ENCODE measurements at places on chromosomes 12 and 14. TPM values are rescaled to one million over a fixed set of nuclear protein-coding genes. Genes with fewer than 3 reads are reported as not detected.

Gene HOXC5
- total RNA-seq: not detected

Gene FGD4
- total RNA-seq: 9.0 TPM

Gene LRFN5
- total RNA-seq: 1.3 TPM

Gene KCNA1
- total RNA-seq: not detected
